ENCODE measurements at places on chromosomes 12 and 14. TPM values are rescaled to one million over a fixed set of nuclear protein-coding genes. Genes with fewer than 3 reads are reported as not detected.
A peak's percentile ranks its signal among the peaks of the same experiment; 100 is the strongest.

- no peak for DNase-seq
Observed at GRCh38 chr14:103006991-103007520, 50.3 kb downstream of the CDC42BPB start.

DNA sequence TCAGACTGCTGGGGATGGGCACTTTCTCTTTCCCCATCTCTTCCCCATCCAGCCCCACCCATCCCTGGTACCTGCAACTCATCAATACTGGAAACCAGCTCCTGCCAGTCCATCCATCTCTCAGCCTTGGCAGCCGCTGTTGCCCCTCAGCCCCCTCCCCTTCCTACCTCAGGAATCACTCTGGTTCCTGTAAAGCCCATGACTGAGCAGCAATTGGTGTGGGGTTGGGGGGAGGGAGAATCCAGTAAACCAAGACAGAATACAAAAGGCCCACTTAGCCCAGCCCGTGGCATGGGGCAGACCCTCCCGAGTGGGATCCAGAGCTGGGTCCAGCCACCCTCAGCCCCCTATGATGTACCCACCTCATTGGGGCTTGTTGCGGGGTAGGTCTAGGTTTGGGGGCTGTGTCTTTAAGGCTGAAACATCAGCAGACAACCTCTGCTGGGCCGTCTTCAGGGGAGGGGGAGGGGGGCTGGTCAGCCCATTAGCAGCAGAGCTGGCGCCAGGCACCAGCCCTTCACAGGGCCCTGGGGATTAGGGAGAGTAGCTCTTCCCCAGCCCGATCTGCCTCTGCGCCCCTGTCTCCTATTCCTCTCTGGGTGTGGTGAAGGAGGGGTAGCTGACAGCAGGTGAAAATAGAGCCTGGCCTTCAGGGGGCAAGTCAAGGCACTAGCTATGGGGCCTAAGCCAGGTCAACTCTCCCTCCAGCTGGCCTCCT lies 702 bp upstream of the PRPH start:
- no peak for DNase-seq

- DNase-seq, result peak; percentile 62
Observed at GRCh38 chr12:47237751-47238211, 158.0 kb upstream of the AMIGO2 start.

Gene RNF212B
- total RNA-seq, result not detected

Gene TMEM52B
- total RNA-seq, result under 0.01 TPM

All from fibroblast of the aortic adventitia (primary cell).